ENCODE measurements at places on chromosomes 2 and 18.

- DNase-seq, result no peak
These were observed 90.3 kb downstream of the COL6A3 start for GRCh38 chr2:237323656-237324055.

GRCh38 chr2:216533609-216534008 is 35.0 kb downstream of the RPL37A start:
- DNase-seq, result no peak

DNA sequence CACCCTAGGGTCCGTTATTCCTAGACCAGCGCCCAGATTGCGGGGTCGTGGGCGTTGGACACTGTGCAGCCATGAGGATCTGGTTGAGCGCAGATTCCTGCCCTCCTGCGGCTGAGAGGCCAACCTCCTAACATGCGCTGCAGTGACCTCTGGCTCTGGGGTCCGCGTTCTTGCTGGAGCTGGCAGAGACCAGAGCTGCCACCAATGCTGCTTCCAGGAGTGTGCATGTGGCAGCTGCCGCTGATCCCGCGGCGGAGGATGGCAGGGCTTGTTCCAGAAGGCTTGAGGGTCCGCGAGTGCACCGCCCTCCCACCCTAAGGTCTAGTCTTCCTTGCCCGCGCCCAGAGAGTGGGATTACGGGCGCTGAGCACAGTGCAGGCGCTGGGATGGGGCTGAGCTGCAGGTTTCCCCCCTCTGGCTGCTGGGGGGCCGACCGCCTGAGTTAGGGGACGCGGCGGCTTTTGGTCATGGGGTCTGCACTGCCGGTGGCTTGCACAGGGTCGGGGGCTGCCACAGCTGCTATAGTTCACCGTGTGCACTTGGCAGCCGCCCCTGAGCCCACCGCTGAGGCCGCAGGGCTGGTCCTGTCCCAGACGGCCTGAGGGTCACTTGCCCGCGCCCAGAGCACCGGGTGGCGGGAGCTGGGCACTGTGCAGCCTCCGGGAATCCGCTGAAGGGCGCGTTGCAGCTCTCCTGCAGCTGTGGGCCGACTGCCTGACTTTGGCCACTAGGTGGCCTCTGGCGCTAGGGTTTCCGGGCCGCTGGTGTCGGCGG is 145.9 kb downstream of the CCDC74A start:
- no peak for DNase-seq

DNA sequence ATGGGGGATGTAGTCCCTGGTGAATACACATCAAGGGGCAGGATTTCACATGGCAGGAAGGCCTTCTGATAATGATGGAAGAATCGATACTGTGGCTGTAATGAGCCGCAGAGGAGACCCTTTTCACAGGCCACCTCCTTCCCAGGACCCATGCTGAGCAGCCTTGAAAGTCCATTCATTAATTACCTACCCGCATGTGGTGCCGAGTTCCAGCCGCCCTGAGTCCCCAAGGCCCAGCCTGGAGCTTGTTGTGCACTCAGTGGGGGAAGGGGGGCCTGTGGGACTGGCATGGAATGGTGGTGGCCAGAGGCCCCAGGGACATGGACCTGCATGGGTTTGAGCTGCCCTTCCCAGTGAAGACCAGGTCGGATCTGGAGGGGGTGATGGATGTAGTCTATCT is 25.5 kb downstream of the ASB18 start:
- no peak for DNase-seq

GRCh38 chr2:41294331-41294730 is 753.5 kb upstream of the PKDCC start:
- no peak for DNase-seq

DNA sequence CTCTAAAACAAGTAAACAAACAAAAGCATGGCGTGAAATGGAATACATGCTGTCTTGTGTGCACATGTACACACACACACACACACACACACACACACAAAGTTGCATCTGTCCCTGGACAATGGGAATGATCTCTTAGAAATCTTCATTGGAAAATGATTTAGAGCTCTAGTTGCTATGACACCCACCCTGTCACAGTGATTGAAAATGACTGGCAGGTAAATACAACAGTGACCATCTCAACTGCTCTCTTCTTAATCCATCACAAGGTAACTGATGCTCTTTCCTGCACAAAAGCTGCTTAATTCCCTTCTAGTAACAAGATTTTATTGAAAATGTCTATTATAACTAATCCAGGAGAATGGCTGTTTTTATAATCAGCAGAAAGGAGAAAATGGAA is 1011.7 kb upstream of the GYPC start:
- DNase-seq, result no peak

- DNase-seq, result peak; percentile 92
These were observed 134.9 kb downstream of the MAP3K20 start for GRCh38 chr2:173210270-173211196.

- no peak for DNase-seq
These were observed 234.0 kb downstream of the BCL2 start for GRCh38 chr18:63085611-63086010.
